ENCODE measurements at places on chromosomes 5 and 9.

GRCh38 chr5:72234868-72235267, 85.2 kb downstream of the MRPS27 start:
- no peak for DNase-seq

DNA sequence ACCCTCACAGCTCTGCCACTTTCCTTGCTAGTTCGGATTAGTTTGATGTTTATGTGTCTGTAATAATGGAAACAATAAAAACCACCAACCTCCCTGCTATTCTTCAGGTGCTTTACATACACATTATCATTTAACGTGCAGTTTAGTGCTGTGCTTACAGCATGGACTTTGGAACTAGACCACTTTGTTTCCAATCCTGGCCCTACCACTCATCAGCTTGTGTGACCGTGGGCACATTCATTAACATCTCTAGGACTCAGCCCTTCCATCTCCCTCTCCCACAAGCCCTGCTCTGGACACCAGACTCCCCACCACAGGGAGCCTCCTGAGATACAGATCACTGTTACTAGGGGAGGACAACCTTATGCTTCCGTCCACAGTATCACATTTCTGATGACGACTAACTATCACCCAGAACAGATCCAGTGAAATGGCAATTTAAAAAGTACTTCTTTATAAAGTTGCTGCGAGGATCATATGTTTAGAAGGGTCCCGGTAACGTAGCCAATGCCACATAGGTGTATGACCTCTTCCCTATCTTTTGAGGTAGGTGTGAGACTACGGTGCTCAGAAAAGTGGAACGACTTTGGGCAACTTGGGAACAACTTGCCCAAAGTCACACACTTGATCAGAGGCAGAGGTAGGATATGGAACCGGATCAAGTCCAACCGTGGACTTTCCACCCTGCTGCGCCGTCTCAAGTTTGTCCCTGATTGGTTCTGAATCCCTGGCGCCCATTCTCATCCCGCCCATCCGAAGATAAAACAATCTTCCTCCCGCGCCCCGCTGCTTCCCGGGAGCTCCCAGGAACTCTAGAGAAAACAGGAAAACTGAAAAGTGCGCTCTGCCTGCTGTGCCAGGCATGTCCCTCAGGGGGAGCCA, 132.4 kb upstream of the NIPBL start:
- DNase-seq, result no peak

DNA sequence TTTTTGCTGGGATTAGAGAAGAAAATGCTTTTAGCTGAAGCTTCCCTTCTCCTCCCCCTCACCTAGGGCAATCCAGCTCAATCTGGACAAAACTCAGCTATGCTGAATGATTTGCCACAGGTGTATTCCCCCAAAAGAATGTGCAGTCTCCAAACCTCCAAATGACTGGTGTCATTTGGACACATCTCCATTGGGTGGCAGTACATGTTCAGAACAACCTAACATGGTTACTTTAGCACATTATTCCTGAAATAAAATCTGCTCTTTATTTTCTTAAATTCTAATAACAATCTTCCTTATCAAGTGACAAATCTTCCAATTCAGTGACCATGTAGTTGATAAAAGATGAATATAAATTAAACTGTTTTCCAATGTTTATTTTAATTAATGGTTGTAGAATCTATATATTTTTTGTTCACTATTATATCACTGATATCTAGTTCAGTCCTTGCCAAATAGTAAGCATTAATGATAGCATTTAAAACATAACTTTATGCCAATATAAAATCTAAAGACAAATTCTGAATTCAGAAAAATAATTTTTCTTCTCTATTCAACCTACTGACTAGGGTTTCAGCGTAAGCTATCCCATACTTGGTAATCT, 61.3 kb upstream of the MOCS2 start:
- DNase-seq, result peak; percentile 4

DNA sequence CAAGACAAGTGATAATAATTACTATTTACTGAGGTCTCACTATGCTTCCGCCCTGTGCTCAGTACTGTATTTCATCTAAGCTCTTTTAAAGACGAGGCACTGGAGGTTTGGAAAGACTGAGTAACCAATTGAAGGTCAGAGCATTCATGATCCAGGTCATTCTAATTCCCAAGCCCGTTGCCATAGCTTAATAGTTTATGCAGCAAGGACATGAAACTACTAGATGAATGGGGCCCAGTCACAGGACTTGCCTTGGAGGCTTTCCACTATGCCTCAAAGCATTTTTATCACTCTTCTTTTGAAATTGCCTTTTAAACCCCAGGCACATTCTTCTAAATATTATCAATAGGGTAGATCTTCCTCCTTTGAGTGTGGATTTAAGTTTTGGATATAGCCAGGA, 17.2 kb upstream of the NFIB start:
- no peak for DNase-seq

GRCh38 chr5:10578293-10578665, 14.4 kb downstream of the ANKRD33B start:
- no peak for DNase-seq

DNA sequence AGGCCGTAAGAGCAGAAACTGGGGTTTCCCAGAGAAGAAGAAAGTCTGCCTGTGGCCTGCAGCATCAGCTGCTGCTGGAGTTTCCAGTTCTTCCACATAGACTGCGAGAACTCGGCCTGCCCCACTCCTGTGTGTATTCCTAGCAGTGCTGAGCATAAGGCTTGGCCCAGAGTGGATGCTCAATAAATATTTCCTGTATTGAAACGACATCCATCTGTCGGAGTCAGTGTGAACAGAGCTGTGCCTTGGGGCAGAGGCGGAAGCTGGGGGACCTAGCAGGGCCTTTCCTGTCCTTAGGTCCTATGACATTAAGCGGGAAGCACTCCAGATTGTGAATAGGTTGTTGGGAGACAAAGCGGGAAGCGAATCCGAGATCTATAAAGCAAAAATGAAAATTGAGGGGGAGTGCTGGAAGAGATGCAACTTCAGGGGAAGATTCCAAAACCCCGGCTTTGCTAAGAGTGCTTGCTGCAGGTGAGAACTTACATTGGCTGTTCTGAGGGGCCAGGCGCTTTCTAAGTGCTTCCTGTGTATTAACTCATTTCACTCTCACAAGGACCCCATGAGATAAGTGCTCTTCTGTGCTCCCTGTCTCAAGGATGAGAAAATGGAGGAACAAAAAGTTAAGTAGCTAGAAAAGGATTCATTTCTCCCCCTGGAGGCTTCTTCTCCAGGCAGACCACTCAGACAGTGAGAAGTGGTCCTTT, 76.1 kb upstream of the CXCL14 start:
- DNase-seq, result no peak

DNA sequence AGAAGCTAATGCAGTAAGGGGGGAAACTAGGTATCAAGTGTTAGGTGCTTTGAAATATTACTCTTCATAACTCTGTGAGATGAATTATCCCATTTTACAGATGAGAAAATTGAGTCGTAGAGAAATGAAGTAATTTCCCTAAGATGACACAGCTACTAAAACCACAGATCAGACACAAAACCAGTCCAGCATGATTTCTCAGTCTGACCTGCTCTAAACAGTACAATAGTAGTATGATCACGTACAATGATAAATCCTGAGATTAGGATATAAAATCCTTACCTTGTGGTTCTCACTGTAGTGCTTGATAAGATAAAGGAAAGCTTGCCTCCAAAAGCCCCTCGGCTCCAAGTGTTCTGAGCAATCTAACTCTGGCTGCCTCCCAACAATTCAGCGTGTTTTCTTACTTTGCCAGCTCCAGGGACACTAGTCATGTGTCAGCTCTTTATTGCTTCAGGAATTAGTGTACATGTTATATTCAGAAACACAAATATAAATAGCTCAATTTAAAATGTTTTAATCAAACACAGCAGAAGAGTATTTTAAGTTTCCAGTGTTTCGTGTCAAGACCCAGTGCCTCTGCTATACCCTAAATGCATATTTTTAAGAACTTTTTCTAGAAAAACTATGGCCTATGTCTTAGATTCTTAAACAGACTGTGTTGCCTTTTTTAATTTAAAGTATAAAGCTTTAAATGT, 243.6 kb downstream of the DENND1A start:
- DNase-seq, result no peak

Measured in activated CD4-positive, alpha-beta T cell treated with anti-CD3 and anti-CD28 coated beads for 48 hours (primary cell).